Stimulated activated CD4-positive, alpha-beta T cell treated with anti-CD3 and anti-CD28 coated beads, TNF-alpha, amount 100 ng/mL, for 24 hours (primary cell): ENCODE measurements at places on chromosomes 3 and 15.

DNA sequence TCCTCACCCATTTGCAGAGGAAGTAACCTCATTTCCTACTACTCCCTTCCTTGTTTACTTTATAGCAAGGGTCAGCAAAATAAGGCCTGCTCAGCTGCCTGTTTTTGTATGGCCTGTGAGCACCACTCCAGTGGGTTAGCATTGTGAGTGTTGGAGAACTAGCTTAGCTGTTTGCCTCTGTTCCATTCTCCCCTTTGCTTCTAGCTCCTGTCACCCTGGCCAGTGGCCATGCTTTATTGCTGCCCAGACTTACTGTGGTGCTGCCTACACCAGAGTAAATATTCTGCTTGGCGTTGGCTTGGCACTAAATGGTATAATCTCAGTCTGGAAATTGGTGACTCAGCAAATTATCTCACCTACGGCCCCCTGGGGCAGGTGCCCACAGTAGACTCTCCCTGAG, 8.8 kb downstream of the PDCD6IP start:
- DNase-seq, result no peak

- no peak for DNase-seq
Measured at GRCh38 chr3:41064070-41064469, 135.2 kb upstream of the CTNNB1 start.

GRCh38 chr15:57220205-57220604, 156.1 kb upstream of the CGNL1 start:
- no peak for DNase-seq

GRCh38 chr15:71328453-71328852, 213.2 kb downstream of the THSD4 start:
- DNase-seq, result no peak

DNA sequence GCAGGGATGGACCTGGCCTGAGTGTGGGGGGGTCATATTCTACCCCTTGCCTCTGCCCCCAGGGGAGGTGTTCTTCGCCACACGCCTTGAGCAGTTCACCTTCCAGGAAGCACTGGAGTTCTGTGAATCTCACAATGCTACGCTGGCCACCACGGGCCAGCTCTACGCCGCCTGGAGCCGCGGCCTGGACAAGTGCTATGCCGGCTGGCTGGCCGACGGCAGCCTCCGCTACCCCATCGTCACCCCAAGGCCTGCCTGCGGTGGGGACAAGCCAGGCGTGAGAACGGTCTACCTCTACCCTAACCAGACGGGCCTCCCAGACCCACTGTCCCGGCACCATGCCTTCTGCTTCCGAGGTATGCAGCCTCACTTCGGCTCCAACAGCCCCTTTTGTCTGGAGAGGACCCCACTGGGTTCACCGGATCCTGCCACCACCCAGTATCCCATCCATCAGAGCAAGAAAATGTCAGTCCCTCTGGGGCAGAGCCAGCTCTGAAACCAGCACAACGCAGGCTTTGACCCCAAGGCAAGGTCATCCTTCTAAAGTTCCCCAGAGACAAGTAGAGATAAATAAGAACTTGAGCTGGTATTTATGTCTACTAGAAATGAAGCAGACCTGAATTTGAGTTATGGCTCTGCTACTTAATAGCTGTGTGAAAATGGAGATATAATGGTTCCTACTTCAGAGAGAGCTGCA, 45.8 kb downstream of the HAPLN3 start:
- no peak for DNase-seq

DNA sequence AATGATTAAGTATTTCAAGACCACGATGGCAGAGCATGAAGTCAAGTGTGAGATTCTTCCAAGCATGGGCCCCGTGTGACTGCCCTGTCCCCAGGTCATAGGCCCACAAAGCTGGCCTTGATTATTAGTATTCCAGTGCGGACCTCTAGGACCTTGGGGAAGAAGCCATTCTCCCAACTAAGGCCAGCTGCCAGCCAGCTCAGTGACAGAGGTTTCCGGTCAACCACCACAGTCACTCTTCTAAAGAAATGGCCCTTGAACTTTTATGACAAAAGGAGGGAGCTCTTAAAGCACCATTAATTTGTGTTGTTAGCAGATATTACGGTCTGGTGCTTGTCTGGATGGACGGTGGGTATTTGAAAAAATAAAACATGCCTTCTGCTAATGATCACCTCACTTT, 28.0 kb downstream of the FAM3D start:
- no peak for DNase-seq

- DNase-seq, result no peak
Measured at GRCh38 chr3:148101061-148101460, 596.6 kb upstream of the AGTR1 start.

DNA sequence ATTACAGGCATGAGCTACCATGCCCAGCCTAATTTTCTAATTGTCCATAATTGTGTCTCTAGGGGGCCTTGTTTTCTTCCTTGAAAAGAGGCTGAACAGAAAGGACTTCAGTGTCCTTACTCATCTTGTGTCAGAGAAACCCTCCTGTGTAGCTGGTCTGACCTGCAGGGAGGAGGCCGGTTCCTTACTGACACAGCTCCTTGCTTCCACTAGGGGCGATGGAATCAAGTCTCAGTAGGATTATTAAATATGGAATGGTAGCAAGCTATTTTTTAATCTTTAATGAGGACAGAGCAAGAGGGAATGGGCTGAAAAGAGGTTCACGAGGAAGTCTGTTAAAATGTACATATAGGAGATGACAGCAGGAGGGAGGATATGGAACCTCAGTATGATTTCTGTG, 8.6 kb downstream of the LPCAT4 start:
- no peak for DNase-seq

- DNase-seq, result no peak
Measured at GRCh38 chr15:96327155-96327741, 3.3 kb upstream of the NR2F2 start.

GRCh38 chr3:179348325-179349013, 960 bp downstream of the MFN1 start:
- no peak for DNase-seq

DNA sequence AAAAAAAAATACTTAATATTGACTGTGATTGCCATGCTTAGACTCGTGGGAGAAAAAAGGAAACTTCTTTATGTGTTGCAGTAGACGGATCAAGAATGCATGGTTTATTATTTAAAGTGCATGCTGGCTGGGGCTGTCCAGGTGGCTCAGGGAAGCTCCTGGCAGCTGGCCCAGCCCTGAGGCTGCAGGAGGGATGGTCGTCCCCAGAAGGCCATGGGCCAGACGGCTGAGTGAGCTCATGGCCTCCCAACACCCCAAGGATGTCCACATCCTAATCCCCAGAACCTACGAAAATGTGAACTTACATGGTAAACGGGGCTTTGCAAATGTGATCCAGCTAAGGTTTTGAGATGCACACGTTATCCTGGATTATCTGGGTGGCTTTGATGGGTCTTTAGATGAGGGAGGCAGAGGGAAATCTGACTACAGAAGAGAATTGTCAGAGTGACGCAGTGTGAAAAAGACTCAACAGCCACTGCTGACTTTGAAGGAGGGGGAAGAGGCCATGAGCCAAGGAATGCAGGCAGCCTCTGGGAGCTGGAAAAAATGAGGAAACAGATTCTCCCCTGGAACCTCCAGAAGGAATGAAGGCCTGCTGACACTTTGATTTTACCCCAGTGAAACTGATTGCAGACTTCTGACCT, 29.8 kb downstream of the ADAMTS17 start:
- no peak for DNase-seq

GRCh38 chr3:180913581-180914404, 1.3 kb downstream of the FXR1 start:
- no peak for DNase-seq

DNA sequence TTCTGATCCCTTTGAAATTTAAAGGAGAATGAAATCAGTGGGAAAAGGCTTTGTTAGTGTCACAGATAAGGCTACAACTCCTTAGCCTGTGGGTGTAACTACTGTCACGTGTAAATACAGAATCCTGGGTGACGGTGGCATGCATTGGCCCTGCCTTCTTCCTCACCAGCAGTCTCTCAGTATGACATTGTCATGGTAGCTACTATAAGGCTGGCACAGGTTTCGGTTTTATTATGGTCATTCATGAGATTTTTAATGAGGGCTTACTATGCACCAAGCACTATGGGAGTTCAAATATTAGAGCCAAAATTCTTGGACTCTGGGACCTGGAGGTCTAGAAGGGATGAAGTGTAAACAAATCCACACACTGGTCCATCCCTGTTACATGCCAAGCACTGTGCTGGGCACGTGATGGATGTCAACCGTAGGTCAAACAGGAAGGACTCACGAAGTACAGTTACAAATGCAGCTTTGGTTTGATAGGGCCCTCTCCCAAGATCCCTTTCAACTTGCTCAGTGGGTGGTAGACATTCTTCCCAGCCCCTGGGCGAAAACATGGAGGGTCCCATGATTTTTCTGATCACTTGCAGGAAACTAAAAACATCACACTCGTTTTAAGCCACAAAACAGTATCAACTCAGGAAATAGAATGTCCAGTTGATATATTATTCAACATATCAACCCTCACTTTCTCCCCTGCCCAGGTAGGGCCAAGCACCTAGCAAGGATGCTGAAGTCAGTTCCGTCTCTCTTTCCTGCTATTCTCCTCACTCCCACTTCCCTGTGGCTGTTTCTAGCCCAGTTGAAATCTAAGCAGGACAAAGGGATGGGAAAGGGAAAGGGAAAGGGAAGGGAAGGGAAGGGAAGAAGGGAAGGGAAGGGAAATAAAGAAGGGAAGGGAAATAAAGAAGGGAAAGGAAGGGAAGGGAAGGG, 25.3 kb downstream of the BFSP2 start:
- no peak for DNase-seq

DNA sequence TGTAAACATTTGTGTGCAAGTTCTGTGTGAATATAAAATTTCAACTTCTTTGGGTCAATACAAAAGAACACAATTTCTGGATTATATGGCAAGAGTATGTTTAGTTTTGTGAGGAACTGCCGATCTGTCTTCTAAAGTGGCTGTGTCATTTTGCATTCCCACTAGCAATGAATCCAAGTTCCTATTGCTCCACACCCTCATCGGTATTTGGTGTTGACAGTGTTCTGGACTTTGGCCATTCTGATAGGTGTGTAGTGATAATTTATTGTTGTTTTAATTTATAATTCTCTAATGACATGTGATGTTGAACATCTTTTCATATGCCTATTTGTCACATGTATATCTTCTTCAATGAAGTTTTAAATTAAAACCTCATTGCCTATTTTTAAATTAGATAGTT, 58.2 kb upstream of the TMC3 start:
- DNase-seq, result no peak

GRCh38 chr3:156837115-156837514, 11.0 kb downstream of the LEKR1 start:
- no peak for DNase-seq

DNA sequence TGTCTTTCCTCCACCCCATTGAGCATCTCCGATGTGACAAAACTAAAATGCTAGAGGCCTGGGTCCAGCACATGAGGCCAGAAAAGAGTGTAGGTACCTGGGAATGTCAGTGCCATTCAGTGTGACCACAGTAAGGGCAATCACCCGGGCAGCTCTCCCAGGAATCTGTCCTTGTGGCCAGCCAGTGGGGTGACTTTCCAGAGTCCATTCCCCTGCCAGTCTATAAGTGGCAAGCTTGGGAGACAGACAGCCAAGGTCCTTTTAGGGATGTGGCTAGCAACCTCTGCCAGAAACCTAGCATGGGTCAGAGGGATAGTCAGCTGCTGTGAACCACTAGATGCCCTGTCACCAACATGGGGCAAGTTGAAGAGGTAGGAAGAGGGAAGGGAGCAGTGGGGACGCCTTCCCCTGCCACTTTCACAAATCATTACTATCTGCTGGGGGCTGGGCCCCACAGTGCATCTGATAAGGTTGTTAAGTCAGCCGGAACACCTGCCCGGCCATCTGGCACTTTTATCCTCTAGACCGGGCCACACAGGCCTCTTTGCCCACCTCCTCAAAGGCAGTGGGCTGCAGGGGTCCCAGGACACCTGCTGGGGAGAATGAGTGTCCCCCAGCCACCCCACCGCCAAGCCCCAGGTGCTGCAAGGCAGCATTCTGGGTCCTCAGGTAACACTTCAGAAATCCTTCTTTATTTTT, 24.8 kb upstream of the DET1 start:
- DNase-seq, result no peak

DNA sequence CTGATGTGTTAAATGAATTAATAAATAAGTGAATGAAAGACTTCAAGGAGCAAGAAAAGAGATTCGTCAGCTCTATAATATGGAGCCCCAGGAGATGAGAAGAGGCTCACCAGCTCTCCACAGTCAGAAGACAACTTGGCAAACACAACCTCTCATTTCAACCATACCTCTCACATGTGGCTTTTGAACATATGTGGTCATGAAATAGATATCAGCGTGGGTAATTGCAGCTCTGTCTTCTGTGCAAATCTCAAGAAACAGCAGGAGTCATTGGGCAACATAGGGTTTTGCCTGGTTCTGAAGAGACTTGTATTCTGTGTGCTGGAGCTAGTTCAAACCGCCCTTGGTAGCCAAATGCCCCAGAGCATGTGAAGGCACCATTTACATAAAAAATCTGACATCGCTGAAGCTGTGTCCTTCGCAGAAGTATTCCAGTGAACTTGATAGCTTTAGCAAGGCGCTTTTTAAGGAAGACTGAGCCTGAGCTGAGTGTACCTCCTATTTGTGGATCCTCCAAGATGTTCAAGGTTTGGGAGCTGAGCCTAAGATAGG, 8.4 kb downstream of the CX3CR1 start:
- DNase-seq, result no peak

DNA sequence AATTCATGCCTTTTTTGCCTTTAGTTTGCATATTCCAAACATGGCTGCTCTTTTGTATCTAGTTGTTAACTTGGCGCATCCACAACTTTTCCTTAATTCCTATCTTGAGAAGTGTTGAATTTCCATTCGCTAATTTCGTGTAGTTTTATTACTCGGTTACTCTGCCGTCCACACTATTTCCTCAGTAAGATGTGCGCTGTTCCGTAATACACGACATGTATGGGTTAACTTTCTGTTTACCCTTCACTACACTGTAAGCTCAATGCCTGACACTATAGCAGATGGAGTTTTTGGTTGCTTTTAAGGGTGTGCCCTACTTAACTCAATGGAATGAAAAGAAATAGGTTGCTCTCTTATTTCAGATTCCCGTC, 724 bp downstream of the RPSA start:
- DNase-seq, result no peak

DNA sequence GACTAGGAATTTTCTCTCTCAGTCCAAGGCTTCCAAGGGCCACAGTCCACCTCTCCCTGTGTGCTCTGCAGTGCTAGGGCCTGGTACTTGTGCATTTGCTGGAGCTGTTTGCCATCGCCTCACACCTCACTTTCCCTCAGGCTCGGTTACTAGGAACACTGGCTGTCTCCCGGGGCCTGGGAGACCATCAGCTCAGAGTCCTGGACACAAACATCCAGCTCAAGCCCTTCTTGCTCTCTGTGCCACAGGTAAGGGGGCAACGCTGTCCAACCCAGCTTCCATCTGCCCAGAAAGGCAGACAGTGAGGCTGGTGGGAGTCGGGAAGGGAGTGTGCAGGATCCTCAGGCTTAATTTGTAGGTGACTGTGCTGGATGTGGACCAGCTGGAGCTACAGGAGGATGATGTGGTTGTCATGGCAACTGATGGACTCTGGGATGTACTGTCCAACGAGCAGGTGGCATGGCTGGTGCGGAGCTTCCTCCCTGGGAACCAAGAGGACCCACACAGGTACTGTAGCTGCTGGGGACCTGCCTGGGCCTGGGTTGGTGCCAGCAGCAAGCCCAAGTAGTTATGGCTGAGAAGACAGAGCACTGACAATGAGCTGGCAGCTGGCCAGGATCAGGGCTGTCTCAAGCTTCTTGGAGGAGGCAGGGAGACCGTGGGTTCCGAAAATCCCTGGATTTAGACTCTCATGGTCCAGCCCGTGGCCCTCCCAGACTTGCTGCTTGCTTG, 3.4 kb downstream of the PPM1M start:
- no peak for DNase-seq

- DNase-seq, result no peak
Measured at GRCh38 chr15:60982249-60982910, 246.7 kb downstream of the RORA start.
